Activated CD8-positive, alpha-beta memory T cell treated with anti-CD3 and anti-CD28 coated beads, Interleukin-2, amount 10 ng/mL, durations not matched to agents 7 days and 5 days (primary cell): ENCODE measurements at places on chromosomes 16 and 17. TPM values are rescaled to one million over a fixed set of nuclear protein-coding genes. Genes with fewer than 3 reads are reported as not detected.
A peak's percentile ranks its signal among the peaks of the same experiment; 100 is the strongest.

- DNase-seq = no peak
Measured at GRCh38 chr16:28093385-28093725, 29.8 kb upstream of the GSG1L start.

GRCh38 chr16:12205378-12206097 is 229.0 kb downstream of the SNX29 start:
- no peak for DNase-seq

GRCh38 chr17:80794281-80795089 is 197.2 kb upstream of the CHMP6 start:
- DNase-seq = no peak

C16orf96 gene
- total RNA-seq = not detected

- DNase-seq = no peak
Measured at GRCh38 chr17:80861418-80861815, 130.2 kb upstream of the CHMP6 start.

DNA sequence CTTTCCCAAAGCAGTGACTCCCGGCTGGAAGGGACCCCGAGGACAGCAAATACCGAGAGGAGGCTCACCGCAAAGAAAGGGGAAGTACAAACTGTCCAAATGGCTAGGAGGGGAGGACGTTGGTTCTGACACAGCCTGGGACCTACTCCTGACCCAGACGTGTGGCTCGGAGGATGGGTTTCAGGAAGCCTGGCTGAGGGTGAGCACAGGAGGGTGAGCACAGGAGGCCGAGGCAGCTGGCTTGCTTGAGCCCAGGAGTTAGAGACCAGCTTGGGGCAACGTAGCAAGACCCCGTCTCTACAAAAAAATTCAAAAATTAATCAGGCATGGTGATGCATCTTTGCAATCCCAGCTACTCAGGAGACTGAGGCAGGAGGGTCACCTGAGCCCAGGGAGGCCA is 83.2 kb downstream of the C16orf78 start:
- no peak for DNase-seq

TMEM114 gene
- not detected for total RNA-seq

DNA sequence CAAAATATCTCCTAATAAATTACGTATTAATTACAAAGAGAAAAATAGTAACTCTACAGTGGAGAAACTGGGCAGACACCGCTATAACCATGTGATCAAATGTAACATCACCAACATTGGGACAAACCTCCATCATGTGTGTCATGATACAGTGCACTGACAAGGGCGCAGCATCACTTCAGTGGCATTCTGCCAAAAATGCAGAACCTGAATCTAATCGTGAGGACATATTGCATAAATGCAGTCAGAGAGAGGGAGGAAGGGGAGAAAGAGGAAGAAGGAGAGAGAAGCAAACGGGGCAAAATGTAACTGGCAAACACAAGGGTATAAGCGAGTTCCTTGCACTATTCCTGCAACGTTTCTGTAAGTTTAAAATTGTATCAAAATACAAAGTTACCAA is 74.2 kb upstream of the MARCHF10 start:
- no peak for DNase-seq

- no peak for DNase-seq
Measured at GRCh38 chr16:68744744-68745280, 7.7 kb downstream of the CDH1 start.

- no peak for DNase-seq
Measured at GRCh38 chr17:67769231-67769630, 51.5 kb downstream of the NOL11 start.

DNA sequence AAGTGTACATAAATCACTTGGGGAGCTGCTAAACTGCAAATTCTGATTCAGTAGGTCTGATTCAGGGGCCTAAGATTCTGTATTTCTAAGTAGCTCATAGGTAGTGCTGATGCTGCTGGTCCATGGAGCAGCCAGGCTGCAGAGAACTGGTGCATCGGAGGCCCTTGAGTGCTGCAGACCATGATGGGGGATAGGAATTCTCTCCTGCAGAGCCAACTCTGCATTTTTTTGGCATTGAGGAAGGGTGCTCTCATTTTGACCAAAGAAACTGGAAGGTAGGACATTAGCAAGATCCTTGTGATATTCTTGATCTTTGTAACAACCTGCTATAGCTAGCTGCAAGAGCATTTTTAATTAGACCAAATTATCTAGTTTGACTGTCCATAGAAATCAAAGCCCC is 4.7 kb downstream of the HOXB2 start:
- no peak for DNase-seq

ABCC12 gene
- not detected for total RNA-seq

GRCh38 chr16:72725643-72726042 is 322.3 kb downstream of the ZFHX3 start:
- no peak for DNase-seq

GRCh38 chr17:50133769-50134099 is 3.8 kb upstream of the SAMD14 start:
- no peak for DNase-seq

DNA sequence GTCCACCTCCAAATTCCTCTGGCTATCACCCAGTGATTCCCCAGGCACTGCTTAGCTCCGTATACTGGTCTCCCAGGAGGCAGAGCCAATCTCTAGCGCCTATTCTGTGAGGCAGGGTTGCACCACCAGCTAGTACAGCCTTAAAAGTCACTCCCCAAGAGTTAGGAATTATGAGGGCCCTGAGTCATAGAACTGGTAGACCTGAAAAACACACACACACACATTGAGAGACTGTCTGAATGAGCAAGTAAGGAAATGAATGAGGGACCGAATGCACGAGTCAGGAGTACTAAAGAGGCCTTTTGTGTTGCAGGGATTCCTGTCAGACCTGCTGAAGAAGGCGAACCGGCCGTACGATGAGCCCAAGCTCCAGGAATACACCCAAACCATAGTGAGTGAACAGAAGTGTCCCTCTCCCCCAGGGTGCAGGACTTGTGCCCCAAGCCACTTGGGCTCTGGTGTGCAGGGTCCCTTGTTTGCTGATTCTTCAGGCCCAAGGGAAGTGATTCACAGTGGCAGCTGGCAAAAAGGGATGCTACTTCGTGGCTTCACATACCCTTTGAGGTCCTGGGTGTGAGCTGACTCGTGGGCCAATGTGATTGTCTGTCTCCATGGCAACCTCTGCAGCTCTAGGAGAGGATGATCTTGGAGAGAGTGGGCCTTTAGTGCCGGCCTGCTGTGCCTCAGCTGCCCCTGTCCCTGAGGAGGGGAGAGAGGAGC is 24.7 kb downstream of the CALB2 start:
- peak; percentile 51 for DNase-seq

TMEM238L gene
- total RNA-seq = not detected

GRCh38 chr17:74452033-74452840 is 14.2 kb upstream of the CD300A start:
- DNase-seq = peak; percentile 83

- DNase-seq = no peak
Measured at GRCh38 chr16:20364051-20364450, 11.5 kb upstream of the UMOD start.

CCL17 gene
- not detected for total RNA-seq

DNAH17 gene
- 0.26 TPM for total RNA-seq

DNA sequence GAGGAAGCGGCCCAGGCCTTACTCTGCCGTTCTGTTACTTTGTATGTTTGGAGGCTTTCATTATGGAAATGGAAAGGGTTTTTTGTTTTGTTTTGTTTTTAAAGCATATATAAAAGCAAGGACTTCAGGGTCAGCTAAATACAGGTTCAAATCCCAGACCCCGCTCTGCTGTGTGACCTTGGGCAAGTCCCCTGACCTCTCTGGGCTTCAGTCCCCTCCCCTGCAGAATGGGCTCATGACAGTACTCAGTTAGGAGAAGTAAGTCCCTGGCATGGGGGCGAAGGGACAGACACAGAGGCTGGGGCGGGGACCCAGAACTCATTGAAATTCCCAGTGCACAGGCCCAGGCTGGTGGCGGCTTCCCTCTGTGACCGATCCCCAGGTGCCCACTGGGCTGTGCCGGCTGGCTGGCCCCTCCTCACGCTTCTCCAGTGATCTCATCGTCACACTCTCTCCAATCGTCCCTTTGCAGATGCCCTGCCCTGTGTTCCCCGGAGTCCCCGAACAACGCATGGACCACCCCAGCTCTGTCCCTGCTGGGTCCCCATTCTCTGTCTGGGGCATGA is 979 bp upstream of the CIBAR2 start:
- DNase-seq = no peak

RNU2-1 gene
- total RNA-seq = 7,603 TPM

GRCh38 chr17:6454495-6455320 is 10.5 kb downstream of the PIMREG start:
- DNase-seq = no peak

FAM20A gene
- total RNA-seq = not detected

MFAP4 gene
- total RNA-seq = not detected

SPAG5 gene
- 151 TPM for total RNA-seq

ARRB2 gene
- total RNA-seq = 348 TPM

GJC1 gene
- total RNA-seq = 3.7 TPM

- DNase-seq = no peak
Measured at GRCh38 chr16:52546291-52547003, 496 bp downstream of the TOX3 start.

DNA sequence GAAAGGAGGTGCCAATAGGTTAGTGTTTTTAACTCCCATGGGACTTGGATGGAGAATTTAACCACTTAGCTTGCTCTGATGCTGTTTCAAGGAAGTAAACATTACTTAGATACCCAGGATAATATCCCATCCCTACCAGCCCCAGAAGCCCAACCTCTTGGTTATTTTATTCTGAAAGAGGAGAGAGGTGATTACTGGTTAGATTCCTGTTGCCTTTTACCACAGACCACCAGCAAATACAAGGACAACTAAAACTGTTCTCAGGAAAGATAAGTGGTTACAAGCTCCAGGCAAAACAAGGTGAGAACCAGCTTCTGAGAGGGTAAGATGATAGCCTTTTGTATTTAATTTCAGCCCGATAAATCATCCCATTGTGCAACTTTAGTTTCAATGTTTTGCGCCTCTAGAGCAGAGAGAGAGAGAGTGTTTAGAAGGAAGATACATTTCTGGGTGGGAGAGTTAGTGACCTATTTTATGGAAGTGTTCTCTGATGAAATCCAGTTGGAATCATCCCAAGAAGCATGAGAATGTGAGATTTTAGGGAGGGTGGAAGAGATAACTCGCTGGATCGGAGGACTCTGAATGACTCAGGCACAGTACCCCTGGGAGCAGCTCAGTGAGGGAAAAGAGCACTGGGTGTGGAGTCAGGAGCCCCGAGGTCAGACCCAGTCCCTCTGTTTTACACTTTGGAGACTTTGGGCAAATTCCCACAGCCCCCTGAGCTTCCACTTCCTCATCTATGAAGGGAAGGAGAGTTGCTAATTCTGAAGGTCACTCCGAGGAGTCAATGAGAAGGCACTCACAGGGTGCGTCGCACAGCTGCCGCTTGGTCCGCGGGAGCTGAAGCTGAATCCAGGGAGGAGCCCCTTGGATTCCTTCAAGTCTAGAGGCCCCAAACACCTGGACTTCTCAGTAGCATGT is 12.1 kb downstream of the GLP2R start:
- DNase-seq = no peak

DNA sequence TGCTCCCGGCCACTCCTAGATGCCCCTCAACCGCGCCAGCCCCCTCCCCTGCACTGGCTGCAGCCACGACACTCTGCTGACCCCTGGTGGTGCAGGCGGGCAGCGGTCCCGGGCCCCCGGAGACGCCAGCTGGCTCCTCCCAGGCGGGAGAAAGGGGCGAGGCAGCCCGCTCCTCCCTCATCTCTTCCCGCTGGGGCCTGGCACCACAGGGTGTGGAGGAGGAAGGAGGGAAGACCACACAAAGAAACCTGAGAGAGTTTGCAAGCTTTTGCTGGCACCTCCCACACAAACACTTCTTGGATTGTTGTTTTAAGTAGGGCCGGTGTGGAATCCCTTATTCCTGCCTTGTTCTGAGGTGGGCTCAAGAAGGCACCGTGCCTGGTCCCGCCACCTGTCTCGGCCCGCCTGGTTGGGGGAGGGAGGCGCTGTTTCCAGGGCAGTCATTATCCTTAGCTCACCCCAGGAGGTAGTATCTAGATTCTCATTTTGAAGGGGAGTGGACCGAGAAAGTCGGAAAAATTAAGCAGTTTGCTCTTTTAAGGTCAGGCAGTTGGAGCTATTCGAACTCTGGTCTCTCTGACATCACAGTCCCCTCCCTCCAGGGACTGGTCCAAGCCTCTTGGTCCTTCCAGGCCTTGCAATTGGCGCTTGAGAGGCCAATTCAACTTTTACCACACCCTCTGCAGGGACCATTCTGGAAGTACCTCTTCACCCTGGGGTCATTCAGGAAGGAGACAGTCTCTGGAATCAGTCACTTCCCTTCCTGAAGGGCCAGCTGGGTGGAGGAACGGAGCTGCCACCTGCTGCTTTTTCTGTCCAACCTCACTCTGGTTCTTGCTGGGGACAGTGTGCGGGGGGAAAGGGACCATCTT is 959 bp upstream of the ANKRD13B start:
- DNase-seq = peak; percentile 88

DNA sequence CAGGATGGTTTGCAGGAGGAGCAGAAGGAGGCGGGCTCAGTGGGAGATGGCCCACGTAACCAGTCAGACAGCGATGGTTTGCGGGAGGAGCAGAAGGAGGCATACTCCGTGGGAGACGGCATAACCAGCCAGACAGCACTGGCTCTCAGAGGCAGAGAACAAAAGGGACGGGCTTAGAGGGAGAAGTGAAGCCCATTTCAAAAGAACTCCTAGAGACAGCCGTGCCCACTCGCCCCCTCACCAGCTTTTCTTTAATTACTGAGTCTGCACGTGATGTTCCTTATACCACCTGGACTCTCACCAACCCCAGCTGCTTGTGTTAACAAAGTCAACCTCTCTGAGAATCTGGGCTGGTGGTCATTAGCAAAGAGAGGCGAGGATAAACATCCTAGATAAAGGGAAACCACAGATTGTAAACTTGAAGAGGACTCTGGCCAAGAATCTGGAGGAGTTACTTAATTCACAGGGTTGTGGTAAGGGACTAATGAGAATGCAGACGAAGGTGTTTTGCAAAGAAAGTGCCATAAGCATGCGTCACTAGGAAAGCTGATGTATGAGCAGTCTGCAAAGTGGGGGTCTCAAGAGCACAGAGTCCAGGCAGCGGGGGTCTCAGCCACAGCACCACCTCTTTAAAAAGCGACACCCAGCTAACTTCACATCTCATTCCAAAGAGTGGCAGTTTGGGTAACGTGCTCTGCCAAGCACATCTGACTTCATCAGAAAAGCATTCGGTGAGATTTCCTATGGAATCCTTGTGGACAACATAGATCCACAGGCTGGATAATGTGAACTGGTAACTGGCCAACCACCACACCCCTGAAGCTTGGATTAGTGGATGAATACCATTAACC is 51.7 kb downstream of the NXN start:
- DNase-seq = no peak

DNA sequence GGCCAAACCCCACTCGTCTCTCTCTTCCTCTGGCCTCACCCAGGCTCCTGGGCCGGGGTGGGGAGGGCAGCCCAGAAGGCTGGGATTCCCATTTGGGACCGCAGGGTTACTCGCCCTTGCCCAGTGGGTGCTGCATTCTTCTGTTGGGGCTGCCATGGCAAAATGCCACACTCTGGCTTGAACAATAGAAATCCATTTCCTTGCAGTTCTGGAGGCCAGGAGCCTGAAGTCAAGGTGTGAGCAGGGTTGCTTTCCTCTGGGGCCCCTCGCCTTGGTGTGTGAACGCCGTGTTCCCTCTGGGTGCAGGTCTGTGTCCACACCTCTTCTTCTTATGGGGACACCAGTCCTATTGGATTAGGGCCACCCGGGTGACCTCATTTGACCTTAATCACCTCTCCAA is 105.8 kb upstream of the GSE1 start:
- no peak for DNase-seq
